ENCODE measurements at places on chromosomes 4 and X.

GRCh38 chr4:59936566-59936965, 1263.6 kb upstream of the ADGRL3 start:
- DNase-seq: no peak

DNA sequence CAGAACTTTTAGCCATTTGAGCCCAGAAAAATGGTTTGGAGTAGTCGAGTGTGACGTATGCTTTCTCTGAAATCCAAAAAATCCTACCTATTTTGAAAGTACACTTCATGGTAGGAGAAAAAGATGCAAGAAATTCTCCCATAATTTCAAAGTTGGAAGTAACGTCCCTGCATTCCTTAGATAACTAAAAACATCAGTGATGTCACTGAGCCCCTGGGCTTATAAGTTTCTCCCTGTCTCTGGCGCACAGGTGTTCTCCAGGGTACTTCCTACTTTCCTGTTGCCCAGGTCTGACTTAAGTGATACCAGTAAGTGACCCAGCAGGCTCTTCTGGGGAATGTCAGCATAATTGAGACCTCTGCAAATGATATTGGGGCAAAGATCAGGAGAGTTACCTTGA, 90.5 kb upstream of the WDR1 start:
- DNase-seq: no peak

DNA sequence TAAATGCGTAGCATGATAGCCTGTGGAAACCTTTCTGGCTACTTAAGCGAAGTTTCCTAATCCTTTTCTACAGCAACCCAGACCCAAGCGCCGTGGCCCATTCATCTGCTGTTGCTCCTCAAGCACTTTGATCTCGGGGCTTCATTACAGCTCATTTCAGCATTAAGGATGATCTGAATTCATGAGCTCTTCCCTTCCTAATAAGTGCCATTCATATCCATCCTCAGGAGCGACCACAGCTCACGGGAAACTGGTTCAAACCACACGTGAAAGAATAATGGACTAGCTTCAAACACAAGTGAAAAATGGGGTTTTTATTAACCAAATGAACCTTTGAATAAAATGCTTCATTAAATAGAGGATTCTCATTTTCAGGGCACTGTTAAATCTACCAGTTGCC, 202.6 kb upstream of the LEF1 start:
- no peak for DNase-seq

DNA sequence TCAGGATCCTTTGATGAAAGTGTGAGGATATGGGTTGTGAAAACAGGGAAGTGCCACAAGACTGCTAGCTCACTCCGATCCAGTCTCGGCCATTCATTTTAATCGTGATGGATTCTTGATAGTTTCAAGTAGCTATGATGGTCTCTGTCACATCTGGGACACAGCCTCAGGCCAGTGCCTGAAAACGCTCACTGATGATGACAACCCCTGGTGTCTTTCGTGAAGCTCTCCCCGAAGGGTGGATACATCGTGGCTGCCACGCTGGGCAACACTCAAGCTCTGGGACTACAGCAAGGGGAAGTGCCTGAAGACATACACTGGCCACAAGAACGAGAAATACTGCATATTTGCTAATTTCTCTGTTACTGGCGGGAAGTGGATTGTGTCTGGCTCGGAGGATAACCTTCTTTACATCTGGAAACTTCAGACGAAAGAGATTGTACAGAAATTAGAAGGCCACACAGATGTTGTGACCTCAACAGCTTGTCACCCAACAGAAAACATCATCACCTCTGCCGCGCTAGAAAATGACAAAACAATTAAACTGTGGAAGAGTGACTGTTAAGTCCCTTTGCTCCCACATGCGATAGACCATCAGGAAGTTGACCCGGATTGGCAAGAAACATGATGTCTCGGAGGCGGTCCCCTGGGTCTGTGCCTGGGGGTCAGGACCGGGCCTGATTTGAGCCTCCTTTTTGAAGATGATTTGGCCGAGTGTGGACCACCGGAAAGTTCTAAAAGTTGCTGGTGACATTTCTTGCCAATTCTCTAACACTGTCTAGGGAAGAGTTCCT, 22.2 kb downstream of the LIAS start:
- no peak for DNase-seq

DNA sequence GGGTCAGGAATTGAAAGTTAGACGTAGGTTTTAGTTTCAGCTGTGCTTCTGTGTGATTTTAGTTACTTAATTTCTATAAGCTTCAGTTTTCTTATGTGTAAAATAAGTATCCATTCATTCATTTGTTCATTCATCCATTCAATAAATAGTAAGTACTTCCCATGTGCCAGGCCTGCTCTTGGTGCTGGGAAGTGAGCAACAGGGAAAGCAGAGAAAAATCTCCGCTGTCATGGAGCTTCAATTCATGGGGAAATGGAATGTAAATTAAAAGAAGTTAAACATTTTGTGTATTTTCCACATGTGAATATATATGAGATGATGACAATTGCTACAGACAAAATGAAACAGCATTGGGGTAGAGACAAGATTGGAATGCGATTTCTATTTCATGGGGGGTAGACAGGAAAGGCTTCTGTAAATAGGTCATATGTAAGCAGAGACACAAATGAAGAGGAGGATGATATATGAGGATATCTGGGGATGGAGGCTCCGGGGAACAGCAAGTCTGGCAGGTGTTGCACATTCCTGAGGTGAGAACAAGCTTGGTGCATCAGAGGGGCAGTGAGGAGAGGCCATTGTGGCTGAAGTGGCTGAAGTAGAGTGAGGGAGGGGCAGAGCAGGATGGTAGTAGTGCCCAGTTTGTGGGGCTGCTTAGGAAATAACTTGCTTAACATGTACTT, 66.2 kb downstream of the FHIP1A start:
- no peak for DNase-seq

GRCh38 chrX:128714425-128714824, 662.2 kb upstream of the ACTRT1 start:
- no peak for DNase-seq

DNA sequence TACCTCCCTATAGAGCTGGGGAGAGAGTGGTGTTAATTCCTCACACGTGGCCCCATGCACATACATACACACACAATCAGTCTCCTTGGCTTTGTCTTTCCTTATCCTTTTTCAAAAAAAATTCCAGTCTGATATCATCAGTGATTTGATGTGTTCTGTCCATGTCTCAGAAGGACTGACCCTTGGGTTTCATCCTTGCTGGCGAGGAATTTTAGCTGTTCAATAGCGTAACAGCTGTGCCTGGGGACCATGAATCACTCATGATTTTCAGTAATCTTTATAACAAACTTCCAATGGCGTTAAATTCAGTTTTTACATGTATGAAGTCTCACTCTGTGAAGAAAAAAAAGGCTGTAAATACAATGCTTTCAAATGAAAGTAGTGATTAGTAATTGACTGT, 204.6 kb downstream of the RBMX2 start:
- no peak for DNase-seq

DNA sequence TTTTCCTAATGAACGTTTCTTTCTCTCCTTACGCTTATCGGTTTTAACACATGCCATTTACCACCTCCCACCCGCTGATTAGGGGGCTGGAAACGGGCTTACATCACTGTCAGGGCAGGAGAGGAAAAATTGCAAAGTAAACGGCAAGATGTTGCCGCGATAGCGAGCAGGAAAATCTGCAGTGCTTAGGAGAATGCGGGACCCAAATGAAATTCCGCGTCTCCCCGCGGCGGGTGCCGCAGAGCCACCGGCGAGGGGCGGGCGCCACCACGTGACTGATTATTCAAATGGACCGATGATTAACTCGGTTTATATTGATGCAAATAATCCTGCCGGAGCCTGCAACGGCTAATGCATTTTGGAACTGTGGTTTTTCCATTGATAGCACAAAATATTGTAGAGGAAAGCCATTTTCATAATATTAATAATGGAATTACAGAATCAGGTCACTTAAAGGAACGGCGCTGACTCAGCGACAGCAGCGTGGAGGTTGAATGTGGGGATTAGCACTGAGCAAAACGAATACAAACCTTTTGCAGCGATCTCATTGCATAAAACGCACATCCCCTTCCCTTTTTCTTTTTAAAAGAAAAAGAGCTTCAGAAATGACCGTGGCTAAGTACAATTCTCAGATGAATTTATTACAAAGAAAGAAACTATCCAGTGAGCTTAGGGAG, 224.2 kb downstream of the STIM2 start:
- DNase-seq: no peak

- DNase-seq: no peak
These were observed 24.2 kb upstream of the SPON2 start for GRCh38 chr4:1196421-1197183.

- no peak for DNase-seq
These were observed 240.5 kb downstream of the GRIA3 start for GRCh38 chrX:123424546-123424945.

DNA sequence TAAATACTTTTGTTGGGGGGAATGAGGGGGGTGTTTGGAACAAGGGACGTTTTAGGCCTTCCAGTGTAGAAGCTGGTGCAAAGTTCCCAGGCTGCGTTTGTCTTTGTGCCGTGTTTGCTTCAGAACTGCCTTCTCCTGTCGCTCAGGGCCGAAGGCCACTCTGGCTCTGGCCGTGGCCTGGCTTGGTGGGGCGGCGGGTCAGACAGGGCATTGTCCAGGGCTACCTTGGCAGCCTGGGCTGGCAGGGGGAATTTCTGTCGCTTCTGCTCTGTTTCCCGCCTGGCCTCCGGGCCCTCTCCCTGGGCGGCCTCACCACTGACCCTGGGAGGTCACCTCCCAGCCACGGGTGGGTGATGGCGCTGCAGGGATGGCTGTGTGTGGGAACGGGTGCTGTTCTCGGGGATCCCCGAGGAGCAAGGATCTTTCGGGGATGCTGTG, 140.0 kb downstream of the COL4A6 start:
- no peak for DNase-seq
